ENCODE measurements at places on chromosomes 6 and 20.

DNA sequence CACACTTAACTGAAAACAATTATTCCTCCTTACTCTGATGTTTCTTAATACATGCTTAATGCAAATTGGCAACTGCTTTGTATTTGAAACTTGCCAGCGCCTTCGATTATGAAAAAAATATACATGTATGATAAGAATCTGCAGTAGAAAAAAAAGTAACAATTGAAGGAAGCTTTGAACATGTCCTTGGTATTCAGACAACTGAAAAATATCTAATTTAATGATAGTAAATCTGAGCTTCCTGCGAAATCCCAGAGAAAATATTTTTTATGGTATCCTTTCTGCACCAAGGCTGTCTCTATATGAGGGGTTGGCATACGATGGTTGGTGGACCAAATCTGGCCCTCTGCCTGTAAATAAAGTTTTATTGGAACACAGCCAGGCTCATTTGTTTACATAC, 186.2 kb downstream of the HDGFL1 start:
- no peak for DNase-seq

DNA sequence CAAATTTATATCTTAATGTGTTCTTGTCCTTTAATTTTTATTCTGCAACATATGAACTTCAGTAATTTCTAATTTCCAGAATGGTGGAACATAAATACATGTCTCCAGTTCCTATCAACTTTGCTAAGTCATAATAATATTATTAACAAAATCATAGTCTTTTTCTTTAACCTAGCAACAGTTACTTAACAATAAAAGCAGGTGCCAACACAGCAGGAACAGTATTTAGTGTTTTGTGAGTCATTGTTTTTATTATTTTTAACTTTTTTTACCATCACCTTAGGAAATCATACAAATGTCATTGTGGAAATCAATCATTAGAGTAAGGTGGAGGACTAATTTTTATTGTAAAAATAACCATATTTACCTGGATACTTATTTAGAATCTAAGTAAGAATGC, 133.5 kb downstream of the PLCB1 start:
- DNase-seq, result no peak

- no peak for DNase-seq
These were observed 154.0 kb downstream of the THBS2 start for GRCh38 chr6:169099411-169100202.

- DNase-seq, result no peak
These were observed 51.5 kb downstream of the SLC23A2 start for GRCh38 chr20:4949833-4950178.

- no peak for DNase-seq
These were observed 735.7 kb upstream of the HS3ST5 start for GRCh38 chr6:115078555-115078954.

DNA sequence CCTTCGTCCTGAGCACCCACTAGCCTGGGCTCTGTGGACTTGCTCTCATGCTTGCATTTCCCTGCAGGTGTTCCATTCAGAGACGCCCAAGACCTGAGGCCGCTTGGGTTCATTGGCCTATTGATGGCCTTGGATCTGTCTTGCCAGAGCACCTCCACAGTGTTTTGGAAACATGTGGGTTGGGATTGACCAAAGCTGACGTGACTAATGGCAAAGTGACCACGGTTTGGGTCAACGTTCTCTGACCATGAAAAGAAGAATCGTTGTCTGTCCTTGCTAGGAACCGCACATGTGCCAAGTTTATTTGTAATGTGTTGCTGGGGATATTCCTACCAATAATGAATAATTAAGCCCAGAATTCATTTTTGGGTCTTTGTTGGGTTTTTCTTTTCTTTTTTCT, 29.8 kb upstream of the BMP6 start:
- DNase-seq, result no peak

DNA sequence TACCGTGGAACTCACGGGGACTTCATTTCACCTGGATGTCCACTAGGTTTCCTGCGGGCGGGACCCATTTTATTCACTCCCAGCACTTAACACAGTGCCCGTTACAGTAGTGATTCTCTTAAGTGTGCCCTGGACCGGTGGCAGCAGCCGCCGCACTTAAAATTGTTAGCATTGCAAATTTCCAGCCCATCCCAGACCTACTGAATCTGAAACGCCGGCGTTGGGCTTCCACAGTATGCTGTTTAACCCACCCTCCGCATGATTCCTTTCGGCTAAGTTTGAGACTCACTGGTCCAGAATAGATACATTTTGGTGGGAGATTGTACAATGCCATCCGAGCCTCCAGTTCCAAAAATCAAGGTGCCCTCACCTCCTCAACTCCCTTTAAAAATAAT, 967 bp downstream of the SMPDL3A start:
- peak; percentile 79 for DNase-seq

GRCh38 chr6:23202207-23202606, 632.8 kb downstream of the HDGFL1 start:
- no peak for DNase-seq

DNA sequence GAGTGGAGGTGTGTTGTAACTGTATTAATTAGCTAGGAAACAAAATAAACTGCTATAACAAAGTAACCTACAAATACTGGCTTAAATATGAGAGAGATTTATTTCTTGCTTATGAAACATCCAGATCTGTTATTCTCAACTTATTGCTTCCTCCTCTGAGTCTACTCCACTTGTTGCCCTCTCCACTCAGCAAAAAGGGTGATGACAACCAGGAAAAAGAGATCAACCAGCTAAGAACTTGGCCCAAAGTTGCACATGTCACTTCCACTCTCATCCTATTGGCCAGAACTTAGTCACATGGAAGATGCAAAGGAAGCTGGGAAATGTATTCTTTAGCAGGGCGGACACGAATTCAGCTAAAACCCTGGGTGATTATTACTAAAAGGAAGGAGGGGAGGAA, 5.2 kb upstream of the TP53RK start:
- no peak for DNase-seq

DNA sequence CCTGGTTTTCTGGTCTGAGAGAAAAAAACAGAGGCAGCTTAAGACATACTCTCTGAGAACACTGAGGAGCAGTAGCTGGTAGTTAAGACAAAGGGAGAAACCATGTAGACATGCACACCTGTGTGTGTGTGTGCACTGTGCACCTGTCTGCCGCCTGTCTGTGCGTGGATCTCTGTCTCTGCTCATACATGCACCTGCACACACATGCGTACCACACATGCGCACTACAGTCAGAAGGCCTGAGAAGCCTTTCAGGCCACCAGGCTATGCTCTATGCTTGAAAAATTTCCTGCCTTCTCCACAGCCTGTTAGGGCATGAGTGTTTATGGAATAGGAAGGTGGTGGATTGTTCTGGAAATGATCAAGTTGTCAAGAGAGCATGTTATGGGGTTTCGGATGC, 103.5 kb downstream of the CDH4 start:
- no peak for DNase-seq

- DNase-seq, result no peak
These were observed 663 bp downstream of the COQ3 start for GRCh38 chr6:99393366-99393697.

DNA sequence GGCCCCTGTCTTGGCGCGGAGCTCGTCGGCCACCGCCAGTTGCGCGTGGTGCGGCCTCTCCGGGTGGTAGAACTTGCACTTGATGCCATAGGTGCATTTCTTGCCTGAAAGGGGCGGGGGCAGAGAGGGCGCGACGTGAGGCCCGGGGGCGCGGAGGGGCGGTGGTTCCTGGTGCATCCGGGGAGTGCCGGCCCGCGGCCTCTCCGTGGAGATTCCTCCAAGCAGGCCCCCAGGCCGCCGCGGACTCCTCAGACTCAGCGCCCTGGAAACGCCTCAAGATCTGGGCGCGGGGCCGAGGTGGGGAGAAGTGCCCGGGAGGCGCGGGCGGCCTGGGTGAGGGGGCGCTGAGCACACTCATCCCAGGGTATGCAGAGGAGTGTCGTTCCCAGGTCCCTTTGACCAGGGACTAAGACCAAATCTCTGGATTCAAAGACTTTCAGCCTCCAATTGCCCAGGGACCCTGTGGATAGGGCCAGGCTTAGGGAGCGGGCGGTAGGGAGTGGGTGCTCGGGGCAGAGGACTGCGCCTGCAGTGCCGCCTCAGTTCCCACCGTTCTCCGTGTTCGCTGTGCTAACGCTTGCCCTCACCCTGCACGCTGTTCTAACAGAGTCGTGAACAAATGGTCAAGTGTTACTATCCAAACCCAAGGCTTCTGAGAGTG, 33.3 kb downstream of the ZC3H12D start:
- DNase-seq, result no peak

- no peak for DNase-seq
These were observed 46.5 kb upstream of the FRMD1 start for GRCh38 chr6:168125429-168126001.

Measured in NCI-H748 treated with DMSO at 0.1 percent for 48 hours (cell line).